ENCODE measurements at places on chromosomes 1 and 21.
A peak's percentile ranks its signal among the peaks of the same experiment; 100 is the strongest.

DNA sequence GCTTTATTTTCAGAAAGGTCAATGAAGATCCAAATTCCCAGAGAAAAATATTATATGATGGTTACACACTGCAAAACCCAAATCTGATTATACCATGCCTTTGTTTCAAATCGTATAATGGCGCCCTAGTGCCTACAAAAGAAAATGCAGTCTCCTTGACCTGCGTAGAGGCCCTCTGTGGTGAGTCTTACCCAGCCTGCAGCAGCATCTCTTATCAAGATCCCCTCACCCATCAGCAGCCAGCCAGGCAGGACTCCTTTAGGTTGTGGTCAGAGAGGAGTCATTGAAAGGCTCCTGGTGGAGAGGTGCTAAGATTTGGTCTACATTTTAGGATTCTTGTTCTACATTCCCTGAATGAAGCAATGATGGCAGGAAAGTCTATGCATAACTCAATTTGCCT lies 23.7 kb upstream of the DAB1 start:
- no peak for DNase-seq

DNA sequence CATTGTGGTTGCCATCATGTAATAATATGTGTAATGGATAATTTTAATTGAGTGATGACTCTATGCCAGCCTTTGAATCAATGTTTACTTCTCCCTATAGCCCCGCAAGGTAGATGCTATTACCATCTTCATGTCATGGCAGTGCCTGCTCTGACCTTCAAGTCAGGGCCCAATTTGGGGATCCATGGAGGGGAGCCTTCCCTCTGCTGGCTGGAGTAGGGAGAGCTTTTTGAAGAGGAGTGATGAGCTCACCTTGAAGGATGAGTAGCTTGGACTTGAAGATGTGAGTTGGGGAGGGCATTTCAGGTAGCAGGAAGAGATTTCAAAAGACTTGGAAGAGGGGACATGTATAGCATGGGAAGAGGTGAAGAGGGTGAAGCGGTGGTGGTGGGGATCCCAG lies 189.2 kb downstream of the FOXD2 start:
- DNase-seq = no peak

GRCh38 chr1:159282118-159282517 lies 20.0 kb upstream of the FCER1A start:
- DNase-seq = no peak

DNA sequence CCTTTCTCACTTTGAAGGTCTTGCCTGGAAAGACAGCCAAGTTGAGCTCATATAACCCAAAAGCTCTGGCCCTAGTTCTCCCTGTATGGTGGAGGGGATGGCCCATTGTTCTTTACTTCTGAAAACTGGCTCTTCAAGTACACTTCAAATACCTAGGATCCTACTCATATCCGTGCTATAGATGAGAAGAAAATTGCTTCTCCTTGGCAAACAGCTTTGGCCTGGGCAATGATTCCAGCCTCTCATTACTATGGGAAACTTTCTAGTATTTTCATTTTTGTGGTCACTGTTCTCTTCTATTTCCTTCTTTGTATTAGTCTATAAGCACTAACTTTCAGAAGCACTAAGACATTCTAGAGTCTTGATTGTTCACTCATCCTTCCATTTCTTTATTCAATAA lies 53.7 kb downstream of the ZNF697 start:
- no peak for DNase-seq

- DNase-seq = no peak
Measured at GRCh38 chr1:40141878-40142535, 19.2 kb upstream of the RLF start.

DNA sequence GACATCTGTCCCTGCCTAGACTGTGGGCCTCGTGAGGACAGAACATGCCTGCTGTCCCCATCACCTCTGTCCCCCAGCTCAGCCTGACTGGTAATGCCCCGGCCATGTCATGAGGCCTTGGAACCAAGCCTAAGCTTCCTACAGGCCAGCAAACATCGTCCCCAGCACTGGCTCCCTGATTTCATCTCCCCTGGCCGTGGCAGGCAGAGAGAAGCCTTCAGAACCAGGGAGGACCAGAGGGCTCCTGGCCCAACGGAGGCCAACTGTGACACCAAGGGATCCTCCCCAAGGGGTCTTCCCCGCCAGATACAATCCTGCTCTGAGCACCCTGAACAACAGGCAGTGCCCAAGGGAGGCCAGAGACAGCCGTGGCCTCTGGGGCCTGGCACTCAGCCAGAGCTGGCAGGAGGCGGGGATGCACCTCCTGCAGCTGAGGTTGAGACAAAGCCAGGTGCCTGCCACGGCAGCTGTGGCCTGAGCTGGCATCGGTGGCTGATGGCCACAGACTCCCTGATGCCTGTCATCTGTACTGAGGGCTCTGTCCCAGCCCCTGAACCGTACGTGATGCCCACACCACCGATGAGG lies 9.9 kb upstream of the NPHP4 start:
- peak; percentile 67 for DNase-seq

DNA sequence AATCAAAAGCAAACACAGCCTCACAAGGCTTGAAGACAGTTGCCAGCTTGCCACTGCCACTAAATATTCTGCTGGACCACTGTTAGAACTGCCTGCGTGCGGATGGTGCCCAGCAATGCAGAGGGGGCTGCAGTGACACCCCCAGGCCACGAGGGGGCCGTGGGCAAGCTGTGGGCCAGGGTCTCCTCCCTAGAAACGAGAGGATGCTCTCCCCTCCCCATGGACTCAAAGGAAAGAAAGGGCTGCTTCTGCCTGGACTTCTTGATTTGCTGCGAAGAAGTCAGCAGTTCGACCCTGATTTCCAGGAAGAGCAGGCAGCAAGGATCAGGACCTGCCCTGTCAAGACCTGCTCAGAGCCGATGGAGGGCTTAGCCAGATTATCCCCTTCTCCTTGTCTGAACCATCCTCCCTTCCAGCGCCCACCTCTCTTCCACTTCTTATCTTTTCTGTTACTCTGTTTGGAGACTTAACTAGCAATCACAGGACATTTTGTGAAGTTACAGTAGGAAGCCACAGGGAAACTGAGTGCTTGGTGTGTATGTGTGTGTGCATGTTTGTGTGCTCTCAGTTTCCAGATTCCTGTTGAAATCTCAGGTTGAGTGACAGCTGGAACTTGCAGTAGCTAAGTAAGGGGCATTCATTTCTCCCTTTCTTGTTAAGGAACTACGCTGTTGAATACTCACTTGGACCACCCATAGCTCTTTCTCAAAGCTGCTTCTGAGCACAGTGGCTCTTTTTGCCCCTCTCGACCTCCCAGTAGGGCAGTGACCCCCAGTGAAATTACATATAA lies 2.7 kb downstream of the MAN1C1 start:
- DNase-seq = peak; percentile 58

GRCh38 chr1:169338617-169339016 lies 29.0 kb downstream of the NME7 start:
- DNase-seq = no peak

DNA sequence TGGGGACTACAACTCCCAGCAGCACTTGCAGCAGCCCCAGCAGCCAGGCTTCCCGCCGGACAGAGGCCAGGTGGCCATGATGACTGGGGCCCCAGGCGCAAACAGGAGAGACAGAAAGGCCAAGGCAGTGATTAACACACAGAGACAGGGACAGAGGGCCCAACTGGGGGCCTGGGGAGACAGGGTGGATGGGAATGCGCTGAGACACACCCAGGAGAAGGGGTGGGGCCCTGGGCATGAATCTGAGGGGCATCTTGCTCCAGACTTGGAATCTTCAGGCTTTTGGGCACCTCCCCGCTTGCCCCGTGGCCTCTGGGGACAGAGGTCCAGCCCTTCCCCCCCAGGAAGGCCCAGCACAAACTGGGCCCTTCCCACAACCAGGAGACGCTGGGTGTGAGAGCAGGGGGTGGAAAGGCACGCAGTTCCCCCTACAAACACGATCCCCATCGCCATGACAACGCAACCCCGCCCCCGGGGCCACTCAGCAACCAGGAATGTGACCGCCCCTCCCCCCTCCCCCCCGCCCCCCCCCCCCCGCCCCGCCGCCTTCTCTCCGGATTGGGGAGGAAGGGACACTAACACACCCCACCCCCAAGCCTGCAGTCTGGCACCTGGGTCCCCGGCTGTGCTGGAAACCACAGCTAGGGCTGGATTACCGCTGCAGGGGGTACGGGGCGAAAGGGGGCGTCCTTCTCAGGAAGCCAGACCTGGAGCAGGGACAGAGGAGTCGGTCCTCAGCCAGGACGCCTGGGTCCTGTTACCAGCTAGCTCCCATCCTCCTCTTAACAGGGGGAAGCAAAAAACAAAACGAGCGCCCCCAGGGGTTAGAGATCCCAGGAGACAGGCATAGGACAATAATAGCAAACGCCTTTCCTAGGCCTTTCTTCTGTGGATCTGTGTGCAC lies 4.5 kb downstream of the HDGF start:
- peak; percentile 80 for DNase-seq

DNA sequence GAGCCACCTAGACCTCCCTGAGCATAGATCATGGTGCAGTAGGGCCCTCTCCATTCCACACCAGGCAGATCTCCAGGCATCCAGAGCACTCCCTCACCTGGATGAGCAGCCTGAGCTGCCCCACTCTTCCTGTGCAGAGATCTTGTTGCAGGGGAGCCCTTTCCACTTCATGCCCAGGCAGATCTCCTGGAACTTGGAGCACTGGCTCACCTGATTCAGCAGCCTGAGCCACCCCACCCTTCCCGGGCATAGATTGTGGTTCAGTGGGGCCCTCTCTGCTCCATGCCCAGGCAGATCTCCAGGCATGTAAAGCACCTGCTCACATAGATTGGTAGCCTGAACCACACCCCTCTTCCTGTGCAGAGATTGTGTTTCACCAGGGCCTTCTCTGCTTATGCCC lies 78.0 kb downstream of the SEC16B start:
- no peak for DNase-seq

- DNase-seq = no peak
Measured at GRCh38 chr21:30104241-30104640, 62.4 kb downstream of the CLDN17 start.

- DNase-seq = no peak
Measured at GRCh38 chr1:6956488-6957159, 171.4 kb downstream of the CAMTA1 start.

GRCh38 chr1:82073071-82073470 lies 272.3 kb downstream of the ADGRL2 start:
- no peak for DNase-seq

DNA sequence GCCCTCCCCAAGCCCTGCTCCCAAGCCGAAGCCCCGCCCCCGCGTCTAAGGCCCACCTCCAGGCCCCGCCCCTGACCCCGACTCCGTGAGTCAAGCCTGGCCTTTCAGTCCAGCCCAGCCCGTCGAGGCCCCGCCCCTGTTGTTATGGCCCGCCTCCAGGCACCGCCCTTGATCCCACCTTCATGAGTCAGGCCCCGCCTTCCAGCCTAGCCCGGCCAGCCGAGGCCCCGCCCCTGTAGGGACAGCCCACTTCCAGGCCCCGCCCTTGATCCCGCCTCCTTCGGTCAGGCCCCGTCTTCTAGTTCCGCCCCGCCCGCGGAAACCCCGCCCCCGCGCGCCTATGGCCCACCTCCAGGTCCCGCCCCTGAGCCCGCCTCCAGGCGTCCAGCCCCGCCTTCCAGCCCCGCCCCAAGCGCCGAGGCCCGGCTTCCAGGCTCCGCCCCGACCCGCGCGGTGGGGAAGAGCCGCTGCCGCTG lies 247 bp upstream of the DOP1B start:
- peak; percentile 95 for DNase-seq

DNA sequence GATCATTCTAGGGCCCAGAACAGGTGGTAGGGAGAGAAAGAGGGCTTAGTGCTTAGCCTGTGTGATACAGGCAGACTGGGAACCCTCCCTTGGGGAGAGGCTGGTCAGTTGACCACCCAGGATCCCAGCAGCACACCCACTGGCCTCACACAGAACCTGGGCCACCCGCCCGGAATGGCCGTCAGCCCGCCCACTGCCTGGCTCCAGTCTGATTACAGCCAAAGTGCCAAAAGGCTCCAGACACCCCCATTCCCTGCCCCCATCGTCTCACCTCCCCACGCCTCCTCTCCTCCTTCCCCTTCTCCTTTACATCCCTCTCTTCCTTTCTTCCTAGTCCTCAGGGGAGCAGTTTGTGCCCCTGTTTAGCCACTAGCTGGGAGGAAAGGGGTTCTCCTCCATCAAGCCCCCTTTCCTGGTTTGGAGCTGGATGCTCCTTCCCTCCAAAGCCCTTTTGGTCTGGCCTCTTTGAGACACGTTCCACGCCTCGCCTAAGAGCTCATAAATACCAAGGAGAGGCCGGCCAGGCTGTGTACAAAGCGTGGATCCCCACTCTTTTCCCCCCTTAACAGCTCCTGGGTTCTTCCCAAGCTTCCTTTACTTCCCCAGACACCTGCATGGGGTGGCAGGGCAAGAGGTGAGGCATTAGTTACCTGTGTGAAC lies 4.6 kb upstream of the WNT2B start:
- no peak for DNase-seq

DNA sequence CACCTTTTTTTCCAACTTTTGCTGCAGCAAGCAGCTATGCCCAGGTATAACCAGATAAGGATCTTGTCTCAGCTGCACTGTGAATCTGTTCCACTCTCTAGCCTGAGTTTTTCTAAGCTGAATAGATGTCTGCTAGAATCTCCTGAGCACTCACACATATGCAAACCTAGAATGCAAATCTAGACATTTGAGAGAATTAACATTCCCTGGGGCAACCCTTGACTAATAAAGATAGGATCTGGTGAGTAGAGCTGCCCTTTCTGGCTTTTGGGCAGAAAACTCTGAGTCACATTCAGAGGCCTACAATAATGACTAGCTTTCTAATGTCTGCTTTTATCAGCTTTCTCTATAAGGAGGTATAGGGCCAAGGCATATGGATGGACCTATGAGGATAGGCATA lies 61.4 kb upstream of the BARHL2 start:
- DNase-seq = no peak

DNA sequence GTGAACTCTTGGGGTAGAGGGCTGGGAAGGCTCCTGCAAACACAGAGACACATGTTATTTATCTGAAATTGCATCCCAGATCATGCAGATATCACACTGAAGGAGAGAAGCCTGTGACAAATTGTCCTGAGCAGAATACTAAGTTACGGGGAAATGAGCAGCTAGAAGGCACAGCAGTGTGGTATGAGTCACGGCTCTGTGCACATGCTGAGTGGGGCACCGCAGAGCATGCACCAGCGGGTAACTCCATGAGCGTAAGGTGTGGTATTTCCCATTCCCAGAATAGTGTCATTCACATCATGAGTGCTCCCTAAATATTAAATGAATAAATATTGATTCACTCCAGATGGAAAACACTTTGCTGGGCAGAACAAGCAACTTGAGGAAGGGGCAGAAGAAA lies 21.3 kb upstream of the FCRL2 start:
- no peak for DNase-seq

- no peak for DNase-seq
Measured at GRCh38 chr1:45769261-45769932, 18.9 kb upstream of the IPP start.

Measured in SHP77 (cell line).